ENCODE measurements at places on chromosomes 2 and 18.

- DNase-seq = no peak
Observed at GRCh38 chr2:113922784-113923183, 32.9 kb downstream of the ACTR3 start.

- DNase-seq = no peak
Observed at GRCh38 chr18:27712066-27712465, 464.9 kb downstream of the CDH2 start.

GRCh38 chr18:32915516-32915915 is 142.7 kb upstream of the KLHL14 start:
- DNase-seq = no peak

- no peak for DNase-seq
Observed at GRCh38 chr2:20214566-20215182, 10.3 kb downstream of the SDC1 start.

DNA sequence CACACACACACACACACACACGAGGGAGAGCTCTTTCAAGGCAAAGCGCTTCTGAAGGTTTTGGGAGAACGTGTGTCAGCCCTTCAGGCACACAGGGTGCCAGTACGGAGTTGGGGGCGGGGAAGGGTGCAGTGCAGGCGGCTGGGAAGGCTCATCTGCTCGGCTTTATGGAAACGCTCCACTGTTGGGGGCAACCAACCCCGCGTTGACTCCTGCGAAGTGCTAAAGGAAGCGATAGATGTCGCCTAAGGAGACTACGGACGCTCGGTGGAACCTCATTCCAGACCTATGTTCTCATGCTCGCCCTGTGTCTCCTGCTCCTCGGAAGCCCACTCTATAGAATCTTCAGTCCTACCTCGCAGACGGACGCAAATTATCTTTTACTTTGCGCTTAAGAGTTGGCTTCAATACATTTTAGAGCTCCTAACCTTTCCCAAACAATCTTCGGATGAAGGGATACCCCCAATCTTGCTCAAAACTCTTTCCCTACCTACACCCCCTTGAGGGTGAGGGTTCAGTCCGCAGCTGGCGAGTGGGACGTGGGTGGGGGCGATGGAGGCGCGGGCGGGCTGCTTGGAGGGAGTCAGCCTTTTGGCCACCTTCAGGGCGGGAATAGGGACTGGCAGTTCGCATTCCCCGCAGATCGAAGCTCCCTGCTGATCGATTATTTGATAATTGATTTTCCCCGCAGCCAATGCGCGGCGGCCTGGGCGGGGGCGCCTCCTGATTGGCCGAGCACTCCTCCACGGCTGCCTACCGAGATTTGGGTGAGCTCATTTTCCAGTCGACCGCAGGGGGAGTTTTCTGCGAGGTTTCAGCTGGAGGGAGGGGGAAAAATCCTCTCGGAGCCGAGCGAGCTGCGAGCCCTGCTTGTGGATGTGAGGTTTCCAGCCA is 1.9 kb upstream of the MEIS1 start:
- DNase-seq = peak; percentile 93

GRCh38 chr18:12823892-12824291 is 60.1 kb downstream of the PTPN2 start:
- no peak for DNase-seq

GRCh38 chr2:119214453-119215037 is 9.1 kb upstream of the STEAP3 start:
- DNase-seq = no peak

- DNase-seq = no peak
Observed at GRCh38 chr2:215537611-215538010, 101.7 kb upstream of the FN1 start.

DNA sequence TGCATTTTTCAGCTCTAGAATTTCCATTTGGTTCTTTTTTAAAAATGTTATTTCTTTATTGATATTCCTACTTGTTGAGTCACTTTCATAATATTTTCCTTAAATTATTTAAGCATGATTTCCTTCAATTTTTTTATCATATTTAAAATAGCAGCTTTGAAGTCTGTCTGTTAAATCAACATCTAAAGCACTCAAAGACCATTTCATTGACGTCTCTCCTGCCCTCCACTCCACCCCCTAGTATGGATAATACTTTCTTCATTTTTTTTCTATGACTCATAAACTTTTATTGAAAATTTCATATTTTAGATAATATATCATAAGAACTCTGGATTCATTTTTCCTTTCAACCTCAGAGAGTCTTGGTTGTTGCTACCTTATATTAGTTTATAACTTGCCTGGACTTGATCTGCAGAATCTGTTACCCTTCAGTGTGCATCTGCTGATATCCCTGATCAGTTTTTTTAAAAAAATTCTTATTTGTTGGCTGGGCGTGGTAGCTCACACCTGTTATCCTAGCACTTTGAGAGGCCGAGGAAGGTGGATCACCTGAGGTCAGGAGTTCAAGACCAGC is 59.0 kb upstream of the ZNF396 start:
- peak; percentile 68 for DNase-seq

DNA sequence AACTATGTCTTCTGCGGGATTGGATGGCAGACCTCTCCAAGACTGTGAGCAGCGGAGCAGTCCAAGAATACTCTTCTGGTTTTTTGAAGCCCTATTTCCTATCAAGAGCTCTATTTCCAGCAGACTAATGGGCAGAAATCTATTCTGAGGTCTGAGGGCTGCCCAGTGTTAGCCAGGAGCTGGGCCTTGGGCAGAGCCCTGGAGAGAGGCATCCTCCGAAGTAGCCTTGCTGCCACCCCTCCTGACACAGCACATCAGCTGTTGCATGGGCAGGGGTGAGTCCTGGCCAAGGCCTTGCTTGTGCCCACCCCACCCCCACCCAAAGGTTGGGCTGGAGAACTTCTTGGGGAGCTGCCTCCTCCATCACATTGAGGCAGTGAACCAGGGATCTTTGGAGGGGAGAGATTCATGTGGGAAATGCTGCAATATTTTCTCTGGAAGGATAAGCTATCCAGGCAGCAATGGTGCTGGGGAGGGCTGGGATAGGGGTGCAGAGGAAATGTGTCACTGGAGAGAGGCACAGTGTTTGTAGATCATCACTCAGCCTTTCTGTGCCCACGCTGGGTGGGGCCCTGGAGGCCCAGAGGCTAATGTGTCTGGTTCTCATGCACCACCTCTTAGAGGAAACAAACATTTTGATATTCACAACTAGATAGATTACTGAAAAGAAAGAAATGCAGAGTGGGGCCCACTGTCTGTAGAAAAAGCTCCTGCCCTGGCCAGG is 104.7 kb downstream of the VSNL1 start:
- no peak for DNase-seq

DNA sequence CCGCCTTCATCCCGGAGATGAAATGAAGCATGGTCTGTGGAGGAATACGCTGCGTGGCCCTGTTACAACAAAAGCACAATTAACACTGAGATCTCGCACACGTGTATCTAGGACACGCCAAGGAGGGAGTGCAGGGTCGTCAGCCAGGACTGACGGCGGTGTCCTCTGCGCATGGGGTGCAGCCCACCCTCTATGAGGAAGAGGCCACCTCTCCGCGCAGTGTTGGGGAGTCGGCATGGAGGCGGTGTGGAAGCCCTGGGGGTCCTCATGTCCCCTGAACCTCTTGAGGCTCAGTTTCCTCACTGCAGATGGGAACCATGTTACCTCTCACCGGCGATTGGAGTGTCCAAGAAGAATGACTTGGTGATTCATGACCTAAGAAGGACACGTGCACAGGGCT is 86.0 kb upstream of the ZNF236 start:
- DNase-seq = no peak

DNA sequence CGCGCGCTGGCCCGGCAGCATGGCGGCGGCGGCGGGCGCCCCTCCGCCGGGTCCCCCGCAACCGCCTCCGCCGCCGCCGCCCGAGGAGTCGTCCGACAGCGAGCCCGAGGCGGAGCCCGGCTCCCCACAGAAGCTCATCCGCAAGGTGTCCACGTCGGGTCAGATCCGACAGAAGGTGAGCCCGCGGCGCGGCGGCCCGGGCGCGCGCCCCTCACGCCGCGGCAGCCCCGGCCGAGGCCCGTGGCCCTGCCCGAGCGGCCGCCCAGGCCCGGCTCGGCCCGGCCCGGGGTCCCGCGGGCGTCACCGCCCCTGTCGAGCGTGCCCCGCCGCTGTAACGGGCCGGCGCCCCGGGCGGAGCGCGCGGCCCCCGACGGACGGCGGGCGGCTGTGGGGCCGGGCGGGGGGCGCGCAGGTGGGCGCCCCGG is 218 bp downstream of the DGKD start:
- DNase-seq = no peak

- DNase-seq = peak; percentile 6
Observed at GRCh38 chr2:153595939-153596338, 117.4 kb upstream of the RPRM start.

DNA sequence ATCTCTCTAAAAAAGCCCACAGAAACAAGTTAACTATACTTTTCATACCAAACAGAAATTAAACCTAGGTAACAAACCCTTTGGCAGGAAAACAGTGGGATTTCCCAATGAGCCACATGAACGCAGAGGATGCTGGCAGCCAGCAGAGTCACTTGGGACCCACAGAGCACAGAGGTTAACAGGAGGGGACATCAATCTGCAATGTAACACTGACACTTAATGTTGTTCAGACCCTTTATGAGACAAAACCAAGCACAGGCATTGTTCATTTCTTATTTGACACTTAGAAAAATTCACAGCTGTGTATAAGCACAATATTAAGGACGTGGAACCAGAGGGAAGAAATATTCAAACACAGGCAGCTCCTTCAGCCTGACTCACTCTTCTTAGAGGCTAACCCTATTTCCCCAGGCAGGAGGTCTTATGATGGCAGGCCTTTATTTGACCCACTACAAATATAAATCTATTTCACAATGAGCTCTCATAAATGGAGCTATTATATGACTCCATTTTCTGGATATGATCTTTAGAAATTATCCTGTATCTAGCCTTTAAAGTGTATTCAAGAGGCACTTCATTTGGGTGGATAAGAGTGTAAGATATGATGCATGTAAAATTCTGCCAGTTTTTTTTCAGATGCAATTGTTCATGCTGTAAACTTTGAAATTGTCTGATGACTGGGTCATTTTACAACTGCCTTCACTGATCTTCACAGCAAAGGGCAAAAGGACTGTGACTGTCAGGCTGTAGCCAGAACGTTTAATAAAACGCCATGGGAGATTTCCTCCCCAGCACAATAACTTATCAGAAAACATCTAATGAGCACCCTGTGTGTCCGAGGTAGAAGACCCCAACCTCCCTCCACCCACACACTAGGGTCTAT is 132.8 kb upstream of the SATB2 start:
- DNase-seq = no peak

DNA sequence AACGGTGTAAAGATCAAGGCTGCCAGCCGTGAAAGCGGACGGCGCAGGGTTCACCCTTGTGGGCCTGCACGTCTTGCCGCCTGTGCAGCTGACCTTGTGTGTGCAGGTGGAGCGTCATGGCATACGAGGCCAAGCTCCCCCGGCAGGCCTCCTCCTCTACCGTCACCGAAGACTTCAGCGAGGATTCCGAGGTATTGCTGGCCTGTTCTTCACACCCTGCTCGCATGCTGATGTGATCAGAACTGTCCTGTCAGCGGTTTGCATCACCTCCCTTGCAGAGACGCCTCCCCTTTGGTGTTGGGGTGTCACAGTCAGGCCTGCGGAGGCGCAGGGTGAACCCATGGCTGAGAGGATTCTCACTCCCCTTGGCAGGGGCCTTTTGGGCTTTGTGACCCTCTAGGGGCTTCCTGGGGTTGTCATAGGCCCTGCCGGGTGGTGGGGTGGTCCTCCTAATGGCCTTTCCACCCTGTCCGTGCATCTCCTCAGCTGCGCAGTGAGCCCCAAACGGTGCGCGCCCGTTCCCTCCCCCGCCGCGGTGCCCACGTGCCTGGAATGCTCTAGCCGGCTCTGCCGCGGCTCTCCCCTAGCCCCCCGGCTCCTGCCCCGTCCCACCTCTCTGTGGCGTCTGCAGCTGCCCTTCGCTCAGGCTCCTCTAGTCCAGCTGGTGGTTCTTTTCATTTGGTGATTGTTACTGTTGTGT is 92.5 kb downstream of the DGKD start:
- no peak for DNase-seq

DNA sequence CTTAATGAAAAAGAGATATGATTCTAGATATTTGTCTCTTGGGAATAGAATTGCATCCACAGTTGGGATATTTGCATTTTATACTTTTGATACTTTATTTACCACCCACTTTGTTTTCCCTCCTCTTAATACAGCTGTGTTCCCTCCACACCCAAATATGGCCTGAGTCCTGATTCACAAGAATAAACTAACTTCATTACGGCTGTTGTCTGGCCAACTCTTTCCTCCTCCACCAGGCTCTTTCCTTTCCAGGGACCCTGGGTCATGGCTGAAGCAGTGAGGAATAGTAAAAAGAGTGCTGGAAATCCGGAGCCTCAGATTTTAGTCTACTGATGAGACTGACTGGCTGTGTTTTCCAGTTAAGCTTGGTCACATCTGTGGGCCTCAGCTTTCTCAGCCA is 48.4 kb upstream of the STAM2 start:
- no peak for DNase-seq

DNA sequence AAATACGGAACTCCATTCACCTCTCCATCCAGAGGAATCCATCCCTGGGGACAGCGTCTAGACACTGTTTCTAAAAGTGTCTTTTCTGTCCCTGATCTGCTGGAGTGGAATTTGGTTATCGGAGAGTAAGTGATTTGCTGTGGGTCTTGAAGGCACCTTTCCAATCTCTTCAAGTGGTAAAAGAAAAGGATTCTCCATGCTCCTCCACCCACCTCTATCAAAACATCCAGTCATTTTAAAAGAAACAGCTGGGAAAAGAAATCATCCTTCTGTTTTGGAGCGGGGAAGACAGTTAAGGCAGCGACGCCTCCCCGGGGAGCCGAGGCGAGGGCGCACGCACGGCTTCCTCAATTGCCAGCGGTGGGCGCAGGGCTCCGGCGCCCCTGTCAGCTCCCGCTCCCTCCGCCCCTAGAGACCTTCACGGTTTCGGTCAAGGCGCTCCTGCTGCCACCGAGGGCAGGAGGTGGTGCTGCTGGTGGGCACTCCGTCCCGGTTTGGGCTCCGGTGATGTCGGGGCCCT is 547 bp downstream of the SLC35F5 start:
- DNase-seq = no peak

DNA sequence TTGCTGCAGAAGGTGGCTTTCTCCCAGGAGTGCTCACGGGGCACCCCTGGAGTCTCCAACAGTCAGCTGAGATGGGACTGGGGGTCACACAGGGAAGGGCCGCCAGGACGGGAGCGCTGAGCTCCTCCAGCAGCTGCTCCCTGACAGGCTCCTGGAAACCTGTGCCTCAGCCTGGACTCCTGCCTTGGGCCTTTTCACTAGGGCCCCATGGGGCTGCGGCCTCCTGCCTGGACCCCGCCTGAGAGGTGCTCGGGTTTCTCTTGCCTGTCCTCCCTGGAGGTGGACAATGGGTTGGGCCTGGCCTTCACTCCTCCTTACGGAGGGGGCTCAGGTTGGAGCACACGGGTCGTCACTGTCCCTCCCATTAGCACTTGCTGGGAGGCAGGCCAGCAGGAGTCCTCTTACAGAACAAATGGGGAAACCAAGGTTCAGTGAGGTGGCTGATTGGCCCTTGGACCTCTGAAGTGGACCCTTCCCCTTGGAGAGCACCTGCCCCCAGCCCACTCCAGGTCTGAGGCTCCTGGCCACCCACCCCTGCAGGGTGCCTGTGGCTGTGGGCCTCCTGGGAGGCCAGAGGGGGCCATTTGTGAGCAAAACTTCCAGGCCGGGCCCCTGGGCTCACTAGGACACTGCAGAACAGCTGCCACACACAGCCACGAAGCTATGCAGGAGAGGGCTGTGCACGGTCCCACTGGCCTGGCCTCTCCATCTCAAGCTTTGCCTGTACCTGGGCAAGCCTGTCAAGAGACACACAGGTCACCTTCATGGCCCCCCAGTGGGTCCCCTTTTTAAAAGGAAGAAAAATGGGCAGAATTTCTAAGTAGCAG is 57.1 kb upstream of the ODC1 start:
- no peak for DNase-seq
